ENCODE measurements at places on chromosomes 16 and 17.

DNA sequence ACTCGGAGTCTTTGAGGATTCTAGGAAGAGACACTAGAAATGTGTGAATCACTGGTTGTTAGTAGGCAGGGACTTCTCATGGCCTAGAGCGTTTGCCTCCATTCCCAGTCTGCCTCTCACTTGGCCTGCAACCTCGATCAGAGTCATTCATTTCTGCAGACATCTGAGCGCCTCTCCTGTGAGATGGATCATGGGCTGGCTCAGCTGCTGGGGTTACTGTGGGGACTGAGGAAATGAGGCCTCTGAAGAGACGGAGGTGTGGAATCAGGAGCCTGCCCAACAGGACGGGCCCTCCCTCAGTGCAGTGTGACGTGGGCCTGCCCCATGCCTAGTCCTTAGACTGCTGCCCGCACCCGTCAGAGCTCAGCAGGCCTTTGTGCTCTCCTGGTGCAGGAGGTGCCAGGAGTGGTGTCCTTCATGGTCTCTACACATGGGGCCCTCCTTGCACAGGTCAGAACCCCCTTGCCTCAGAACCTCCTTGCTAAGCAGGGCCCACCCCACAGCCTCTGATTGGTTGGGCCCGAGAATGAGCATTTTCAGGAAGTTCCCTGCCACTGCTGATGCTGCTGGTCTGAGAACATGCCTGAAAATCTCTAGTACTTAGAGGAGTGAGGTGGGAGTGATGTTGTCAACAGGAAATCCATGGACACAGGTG is 99.4 kb downstream of the NPIPB11 start:
- no peak for DNase-seq

DNA sequence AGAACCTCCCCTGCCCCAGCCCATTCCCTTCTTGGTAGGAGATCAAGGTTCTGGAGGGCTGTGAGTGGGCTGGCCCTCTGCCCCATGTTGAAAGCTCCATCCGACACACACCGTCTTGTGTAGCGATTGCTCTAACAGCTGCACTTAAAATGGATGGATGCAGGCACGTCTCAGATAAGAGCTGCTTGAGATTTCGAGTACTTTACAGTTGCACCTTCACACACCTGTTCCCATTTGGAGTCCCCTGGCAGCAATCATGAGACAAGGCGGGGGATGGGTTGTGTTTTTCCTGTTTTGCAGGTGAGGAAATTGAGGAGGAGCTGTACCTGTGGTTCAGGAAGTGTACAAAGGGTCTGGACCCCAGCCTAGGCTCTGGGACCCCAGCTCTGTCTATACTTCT is 25.6 kb upstream of the TAC4 start:
- DNase-seq: peak; percentile 64

DNA sequence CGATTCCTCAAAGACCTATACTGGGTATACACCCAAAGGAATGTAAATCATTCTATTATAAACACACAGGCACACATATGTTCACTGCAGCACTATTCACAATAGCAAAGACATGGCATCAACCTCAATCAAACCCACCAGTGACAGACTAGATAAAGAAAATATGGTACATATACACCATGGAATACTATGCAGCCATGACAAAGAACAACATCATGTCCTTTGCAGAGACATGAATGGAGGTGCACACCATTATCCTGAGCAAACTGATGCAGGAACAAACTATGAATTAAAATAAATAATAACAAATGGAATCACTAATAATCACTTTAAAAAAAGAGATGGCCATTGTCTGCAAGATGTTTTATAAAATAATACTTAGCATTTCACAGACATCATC is 380.1 kb downstream of the GRIN2A start:
- no peak for DNase-seq

DNA sequence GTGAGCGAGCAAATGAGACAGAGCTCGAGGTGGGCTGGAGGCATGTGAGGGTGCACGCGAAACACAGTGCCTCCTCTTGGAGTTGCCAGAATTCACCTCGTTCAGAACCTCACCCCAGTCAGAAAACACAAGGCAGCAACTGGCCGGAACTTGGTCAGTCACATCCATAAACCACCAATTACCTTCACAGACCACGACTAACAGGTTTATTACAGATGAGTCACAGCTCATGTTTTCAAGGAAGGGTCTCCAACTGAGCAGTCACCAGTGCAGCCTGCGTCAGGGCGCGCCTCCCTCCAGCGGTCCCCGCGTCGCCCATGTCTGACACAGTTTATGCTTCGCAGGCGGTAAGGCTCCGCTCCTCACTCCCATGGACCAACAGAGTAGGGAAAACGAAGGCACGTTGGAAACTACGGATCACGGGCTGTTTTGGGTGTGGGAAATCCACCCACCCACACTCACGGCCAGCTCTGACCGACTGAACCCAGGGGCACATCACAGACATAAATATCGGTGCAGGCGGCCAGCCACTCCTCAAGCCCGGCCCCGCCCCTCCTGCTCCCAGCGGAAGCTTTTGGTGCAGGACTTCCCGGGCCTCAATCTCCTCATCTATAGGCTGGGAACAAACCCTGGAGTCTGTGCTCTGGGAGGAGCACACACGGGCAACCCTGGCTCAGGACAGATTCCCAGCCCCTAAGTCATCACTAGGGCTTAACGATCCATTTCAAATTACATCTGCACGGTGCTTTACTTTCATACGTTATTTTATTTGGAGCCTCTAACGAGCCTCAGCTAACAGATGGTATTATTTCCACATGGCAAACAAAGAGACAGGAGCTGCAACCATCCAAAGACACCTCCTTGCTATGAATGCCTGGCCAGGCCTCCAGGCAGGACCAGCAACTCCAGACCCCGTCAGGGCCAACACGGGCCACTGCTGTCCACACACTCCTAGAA is 126.3 kb downstream of the ZNF778 start:
- DNase-seq: no peak

- DNase-seq: no peak
Observed at GRCh38 chr17:79513206-79513605, 97.6 kb downstream of the RBFOX3 start.
